WTC11 (cell line): ENCODE measurements at places on chromosomes 3 and 15. TPM values are rescaled to one million over a fixed set of nuclear protein-coding genes. Genes with fewer than 3 reads are reported as not detected.

- no peaks in the 10 kb centered on the region for H3K36me3 ChIP-seq
- no peak overlapping the region for H3K4me3 ChIP-seq
- H3K27ac ChIP-seq = no peak overlapping the region
- DNase-seq = no peak
Measured at GRCh38 chr3:150054635-150055034, 83.9 kb upstream of the PFN2 start.

DNA sequence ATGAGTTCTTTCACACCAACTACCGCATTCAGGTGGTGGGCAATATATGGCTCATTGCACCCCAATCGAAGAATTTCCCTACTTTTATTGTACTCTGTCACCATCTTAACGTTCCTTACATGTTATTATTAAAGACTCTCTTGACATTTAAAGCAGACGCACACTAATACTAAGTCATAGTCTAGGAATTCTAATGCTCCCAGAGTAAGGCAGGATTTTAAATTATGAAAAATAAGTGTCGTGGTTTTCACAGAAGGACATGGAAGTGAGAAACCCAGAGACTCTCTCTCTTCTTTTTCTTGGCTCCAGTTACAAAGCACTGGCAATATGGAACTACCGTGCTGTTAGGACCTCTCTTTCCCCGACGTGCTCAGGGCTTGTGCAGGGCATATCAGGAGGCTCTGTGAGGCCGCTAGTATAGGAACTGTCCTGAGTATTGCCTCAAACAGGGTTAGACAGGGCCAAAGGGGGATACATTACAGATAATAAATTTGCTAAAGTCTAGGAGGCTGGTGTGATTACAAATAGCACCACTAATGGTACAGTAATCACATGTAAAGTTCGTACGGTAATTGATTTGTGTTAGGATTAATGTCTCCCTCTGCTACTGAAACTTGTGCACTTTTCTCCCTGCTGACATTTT lies 590.8 kb downstream of the FOXP1 start:
- no peaks in the 10 kb centered on the region for H3K27me3 ChIP-seq
- H3K4me1 ChIP-seq = no peaks in the 10 kb centered on the region
- peaks cover 1% of the 10 kb centered on the region; the same call in 1 of the 2 replicates for H3K36me3 ChIP-seq
- no peak overlapping the region for H3K27ac ChIP-seq
- DNase-seq = no peak
- no peak overlapping the region for H3K4me3 ChIP-seq

Gene PARP16
- total RNA-seq = 4.7 to 6.2 TPM (median 5.8 TPM) in 3 replicates

GRCh38 chr15:40379853-40380252 lies 2.7 kb upstream of the KNSTRN start:
- H3K36me3 ChIP-seq = peaks cover 10% of the 10 kb centered on the region
- peaks cover 26% of the 10 kb centered on the region for H3K4me1 ChIP-seq
- no peak overlapping the region for H3K4me3 ChIP-seq
- no peak overlapping the region for H3K27ac ChIP-seq
- no peaks in the 10 kb centered on the region for H3K27me3 ChIP-seq

DNA sequence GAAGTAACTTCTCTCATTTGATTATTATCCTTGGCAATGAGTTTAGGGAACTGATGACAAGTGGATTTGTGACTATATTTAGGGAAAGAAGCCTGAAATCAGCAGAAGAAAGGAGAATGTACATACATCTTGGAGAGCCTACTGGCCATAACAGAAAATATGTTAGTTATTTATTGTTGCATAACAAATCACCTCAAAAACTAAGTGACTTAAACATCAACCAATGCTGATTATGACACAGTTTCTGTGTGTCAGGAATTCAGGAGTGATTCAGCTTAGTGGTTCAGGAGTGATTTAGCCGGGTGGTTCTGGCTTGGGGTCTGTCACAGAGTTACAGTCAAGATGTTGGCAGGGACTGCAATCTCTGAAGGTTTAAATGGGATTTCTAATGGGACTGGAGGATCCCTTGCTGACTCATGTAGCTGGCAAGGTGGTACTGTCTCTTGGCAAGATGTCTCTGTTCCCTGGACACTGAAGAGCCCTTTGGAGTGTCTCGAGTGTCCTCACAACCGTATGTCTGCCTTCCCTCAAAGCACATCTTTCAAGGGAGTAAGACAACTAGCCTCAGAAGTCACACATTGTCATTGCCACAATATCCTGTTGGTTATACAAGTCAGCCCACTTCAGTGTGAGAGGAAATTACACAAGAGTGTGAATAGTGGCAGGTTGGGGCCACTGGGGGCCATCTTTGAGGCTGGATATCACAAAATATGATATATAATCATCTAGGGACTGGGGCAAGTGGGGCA lies 248.9 kb downstream of the SV2B start:
- no peaks in the 10 kb centered on the region for H3K27me3 ChIP-seq
- no peak overlapping the region for H3K4me3 ChIP-seq
- no peak for DNase-seq
- no peak overlapping the region for H3K27ac ChIP-seq

DNA sequence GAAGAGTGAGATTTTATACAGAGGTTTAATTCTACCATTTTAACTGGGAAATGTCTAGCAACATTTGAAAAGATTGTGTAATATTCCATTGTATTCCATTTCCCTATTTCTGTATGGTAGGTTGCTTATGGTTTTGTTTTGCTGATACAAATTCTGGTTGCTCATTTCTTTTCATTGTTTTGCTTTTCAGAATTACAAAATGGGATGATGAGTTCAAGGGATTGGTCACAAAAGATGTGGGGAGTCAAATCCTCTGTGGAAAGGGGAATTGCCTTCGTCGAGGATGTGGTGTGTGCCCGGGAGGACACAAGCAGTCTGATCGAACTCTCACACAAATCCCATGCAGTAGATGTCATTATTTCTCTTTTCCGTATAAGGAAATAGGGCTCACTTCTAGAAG lies 18.3 kb downstream of the SLCO3A1 start:
- H3K4me3 ChIP-seq = no peak overlapping the region
- no peak for DNase-seq
- H3K27me3 ChIP-seq = no peaks in the 10 kb centered on the region
- H3K36me3 ChIP-seq = peaks cover 8% of the 10 kb centered on the region
- H3K4me1 ChIP-seq = peaks cover 20% of the 10 kb centered on the region
- H3K27ac ChIP-seq = no peak overlapping the region

Gene LSMEM2
- total RNA-seq = 0.41 to 0.60 TPM (median 0.57 TPM) in 3 replicates

Gene SLCO2A1
- 2.3 to 3.3 TPM (median 3.3 TPM) in 3 replicates for total RNA-seq

DNA sequence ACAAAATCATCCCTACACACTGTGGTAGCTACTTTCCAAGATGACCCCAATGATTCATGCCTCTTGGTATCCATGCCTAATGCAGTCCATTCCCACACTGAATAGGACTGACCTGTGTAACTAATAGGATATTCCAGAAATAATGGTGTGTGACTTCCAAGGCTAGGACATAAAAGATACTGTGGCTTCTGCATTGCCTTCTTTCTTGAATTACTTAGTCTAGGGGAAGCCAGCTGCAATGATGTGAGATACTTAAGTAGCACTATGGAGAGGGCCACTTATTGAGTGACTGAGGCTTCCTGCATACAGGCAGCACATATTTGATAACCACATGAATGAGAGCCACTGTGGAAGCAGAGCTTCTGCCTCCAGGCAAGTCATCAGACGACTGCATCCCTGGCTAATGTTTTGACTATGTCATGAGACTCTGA lies 50.1 kb downstream of the NR1I2 start:
- H3K27me3 ChIP-seq = no peaks in the 10 kb centered on the region
- no peak overlapping the region for H3K4me3 ChIP-seq
- no peak for DNase-seq

Gene CCK
- 0.50 to 1.1 TPM (median 0.94 TPM) in 3 replicates for total RNA-seq

DNA sequence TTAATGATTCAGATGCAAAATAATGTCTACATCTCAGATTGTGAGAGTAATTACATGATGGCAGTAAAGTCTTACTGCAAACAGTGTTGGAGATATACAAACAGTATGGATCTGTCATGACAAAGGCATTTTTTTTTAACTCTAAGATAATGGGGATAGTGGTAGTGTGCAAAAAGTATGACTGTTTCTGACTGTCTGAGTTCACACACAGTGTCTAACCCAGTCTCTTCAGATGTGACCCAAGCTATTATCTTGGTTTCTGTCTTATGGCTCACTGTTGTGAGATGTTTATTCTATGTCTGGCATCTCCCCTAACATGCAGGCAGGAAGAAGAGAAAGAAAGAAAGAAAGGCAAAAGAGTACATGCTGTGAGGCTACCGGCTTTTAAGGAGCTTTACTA lies 17.0 kb downstream of the RPL39L start:
- peaks cover 11% of the 10 kb centered on the region for H3K4me1 ChIP-seq
- no peak overlapping the region for H3K4me3 ChIP-seq
- H3K36me3 ChIP-seq = peaks cover 17% of the 10 kb centered on the region
- H3K27me3 ChIP-seq = no peaks in the 10 kb centered on the region

Gene ACTR8
- total RNA-seq = 23.3 to 29.9 TPM (median 26.3 TPM) in 3 replicates

- no peak for DNase-seq
- H3K27me3 ChIP-seq = no peaks in the 10 kb centered on the region
- no peak overlapping the region for H3K4me3 ChIP-seq
- no peak overlapping the region for H3K27ac ChIP-seq
- peaks cover 30% of the 10 kb centered on the region for H3K4me1 ChIP-seq
Measured at GRCh38 chr15:55673287-55673686, 69.7 kb downstream of the PRTG start.

Gene CEP63
- total RNA-seq = 23.9 to 28.0 TPM (median 24.9 TPM) in 3 replicates

GRCh38 chr3:115233021-115233420 lies 85.9 kb upstream of the ZBTB20 start:
- no peak for DNase-seq
- no peak overlapping the region for H3K27ac ChIP-seq
- H3K27me3 ChIP-seq = no peaks in the 10 kb centered on the region
- H3K4me1 ChIP-seq = no peaks in the 10 kb centered on the region

DNA sequence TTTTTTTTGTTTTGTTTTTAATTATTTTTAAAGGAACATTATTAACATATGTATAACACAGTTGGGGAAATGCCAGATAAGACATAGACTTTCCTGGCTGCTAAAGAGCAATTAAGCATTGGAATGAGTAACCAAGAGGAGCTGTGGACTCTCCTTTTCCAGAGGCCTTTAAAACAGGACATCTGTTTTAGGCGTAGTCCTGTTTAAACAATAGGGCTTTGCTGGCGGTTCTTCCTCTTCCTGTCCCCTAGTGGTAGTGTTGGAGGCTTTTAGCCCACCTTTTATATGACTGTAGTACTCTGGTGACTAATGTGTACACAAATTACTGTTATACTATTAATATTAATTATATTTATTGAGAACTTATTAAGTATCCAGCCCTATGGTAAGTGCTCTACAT lies 81.9 kb downstream of the PPARG start:
- no peaks in the 10 kb centered on the region for H3K27me3 ChIP-seq
- no peak overlapping the region for H3K4me3 ChIP-seq
- H3K36me3 ChIP-seq = no peaks in the 10 kb centered on the region

DNA sequence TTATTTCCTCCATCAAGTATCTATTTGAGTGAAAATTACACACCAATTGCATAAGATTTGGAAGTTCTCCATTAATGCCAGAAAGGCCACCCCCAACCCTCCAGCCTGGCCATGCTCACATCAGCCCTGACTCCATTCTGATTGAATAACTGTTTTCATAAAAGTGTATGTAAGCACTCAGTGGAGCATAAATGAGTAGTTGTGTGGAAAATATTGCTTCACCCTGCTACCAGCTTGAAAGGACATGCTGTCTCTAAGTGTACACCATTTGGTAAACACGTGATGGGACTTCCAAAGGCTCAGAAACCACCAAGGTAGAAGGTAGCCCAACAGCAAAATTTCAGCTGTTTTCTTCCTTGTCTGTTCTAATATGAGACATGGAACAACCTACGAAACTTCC lies 393.8 kb downstream of the ZNF385D start:
- no peaks in the 10 kb centered on the region for H3K4me1 ChIP-seq
- DNase-seq = no peak
- no peak overlapping the region for H3K4me3 ChIP-seq

DNA sequence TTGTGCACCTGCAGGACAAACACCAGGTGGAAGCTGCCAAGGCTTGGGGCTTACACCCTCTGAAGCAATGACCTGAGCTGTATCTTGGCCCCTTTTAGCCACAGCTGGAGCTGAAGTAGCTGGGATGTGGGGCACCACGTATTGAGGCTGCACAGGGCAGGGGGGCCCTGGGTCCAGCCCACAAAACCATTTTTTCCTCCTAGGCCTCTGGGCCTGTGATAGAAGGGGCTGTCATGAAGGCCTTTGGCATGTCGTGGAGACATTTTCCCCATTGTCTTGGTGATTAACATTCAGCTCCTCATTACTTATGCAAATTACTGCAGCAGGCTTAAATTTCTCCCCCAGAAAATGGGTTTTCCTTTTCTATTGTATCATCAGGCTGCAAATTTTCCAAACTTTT lies 27.6 kb upstream of the MME start:
- H3K36me3 ChIP-seq = peaks cover 42% of the 10 kb centered on the region
- no peak for DNase-seq
- no peak overlapping the region for H3K4me3 ChIP-seq
- peaks cover 4% of the 10 kb centered on the region; the same call in 1 of the 2 replicates for H3K4me1 ChIP-seq
- H3K27me3 ChIP-seq = peaks cover 5% of the 10 kb centered on the region

Gene TGM4
- total RNA-seq = not detected in 3 replicates

DNA sequence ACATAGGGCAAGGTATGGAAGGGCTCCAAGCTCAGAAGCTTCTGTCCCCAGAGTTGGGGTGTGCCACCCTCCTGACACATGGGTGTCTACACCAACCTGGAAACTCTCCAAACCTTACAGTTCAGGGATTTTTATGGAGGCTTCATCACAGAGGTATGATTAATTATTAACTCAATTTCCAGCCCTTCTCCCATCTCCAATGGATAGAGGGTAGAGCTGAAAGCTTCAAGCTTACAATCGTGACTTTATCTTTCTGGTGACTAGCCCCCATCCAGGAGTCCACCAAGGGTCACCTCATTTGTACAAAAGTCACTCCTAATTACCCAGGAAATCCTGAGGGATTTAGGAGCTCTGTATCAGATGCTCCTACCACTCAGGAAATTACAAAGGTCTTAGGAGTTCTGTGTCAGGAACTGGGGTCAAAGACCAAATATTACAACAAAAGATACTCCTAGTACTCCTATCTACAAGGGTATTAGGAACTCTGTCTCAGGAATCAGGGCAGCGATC lies 62.7 kb downstream of the TFDP2 start:
- H3K27ac ChIP-seq = no peak overlapping the region
- DNase-seq = no peak
- no peaks in the 10 kb centered on the region for H3K27me3 ChIP-seq
- H3K4me3 ChIP-seq = no peak overlapping the region
- H3K4me1 ChIP-seq = no peaks in the 10 kb centered on the region

Gene UTS2B
- 0.55 to 0.57 TPM in 2 of 3 replicates, not detected in the other for total RNA-seq

- H3K4me1 ChIP-seq = no peaks in the 10 kb centered on the region
- no peak for DNase-seq
- no peaks in the 10 kb centered on the region; the same call in 1 of the 2 replicates for H3K36me3 ChIP-seq
- H3K4me3 ChIP-seq = no peak overlapping the region
- H3K27ac ChIP-seq = no peak overlapping the region
Measured at GRCh38 chr3:76753599-76753998, 286.3 kb upstream of the ROBO2 start.
